ENCODE measurements at places on chromosomes 5 and 9.

- no peak for DNase-seq
Measured at GRCh38 chr5:14528926-14529325, 52.7 kb upstream of the OTULINL start.

GRCh38 chr9:78029551-78030295 lies 1.9 kb downstream of the GNAQ start:
- DNase-seq = no peak

GRCh38 chr5:80796846-80797245 lies 142.1 kb upstream of the DHFR start:
- no peak for DNase-seq

DNA sequence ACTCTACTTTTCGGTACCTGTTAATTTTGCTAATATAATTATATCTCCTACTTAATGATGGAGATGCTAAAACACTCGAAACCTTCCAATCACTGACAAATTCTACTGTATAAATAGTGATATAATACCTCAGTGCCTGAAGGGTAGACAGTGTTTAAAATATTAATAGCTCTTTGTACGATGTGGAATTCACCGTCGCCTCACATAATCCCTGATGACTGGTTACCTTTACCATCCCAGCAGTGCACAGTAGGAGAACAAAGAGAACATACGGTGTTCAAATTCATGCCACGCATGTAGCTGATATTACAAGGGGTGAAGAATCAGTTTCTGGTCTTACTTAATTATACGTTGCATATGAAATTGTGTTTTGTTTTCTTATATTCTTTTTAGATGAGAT lies 506.7 kb downstream of the CTNND2 start:
- no peak for DNase-seq

- peak; percentile 12 for DNase-seq
Measured at GRCh38 chr9:92764381-92764987, at the start of gene BICD2. BICD2 (minus strand) TSS chr9:92764833; CDS start chr9:92764744, 89 bp downstream.

DNA sequence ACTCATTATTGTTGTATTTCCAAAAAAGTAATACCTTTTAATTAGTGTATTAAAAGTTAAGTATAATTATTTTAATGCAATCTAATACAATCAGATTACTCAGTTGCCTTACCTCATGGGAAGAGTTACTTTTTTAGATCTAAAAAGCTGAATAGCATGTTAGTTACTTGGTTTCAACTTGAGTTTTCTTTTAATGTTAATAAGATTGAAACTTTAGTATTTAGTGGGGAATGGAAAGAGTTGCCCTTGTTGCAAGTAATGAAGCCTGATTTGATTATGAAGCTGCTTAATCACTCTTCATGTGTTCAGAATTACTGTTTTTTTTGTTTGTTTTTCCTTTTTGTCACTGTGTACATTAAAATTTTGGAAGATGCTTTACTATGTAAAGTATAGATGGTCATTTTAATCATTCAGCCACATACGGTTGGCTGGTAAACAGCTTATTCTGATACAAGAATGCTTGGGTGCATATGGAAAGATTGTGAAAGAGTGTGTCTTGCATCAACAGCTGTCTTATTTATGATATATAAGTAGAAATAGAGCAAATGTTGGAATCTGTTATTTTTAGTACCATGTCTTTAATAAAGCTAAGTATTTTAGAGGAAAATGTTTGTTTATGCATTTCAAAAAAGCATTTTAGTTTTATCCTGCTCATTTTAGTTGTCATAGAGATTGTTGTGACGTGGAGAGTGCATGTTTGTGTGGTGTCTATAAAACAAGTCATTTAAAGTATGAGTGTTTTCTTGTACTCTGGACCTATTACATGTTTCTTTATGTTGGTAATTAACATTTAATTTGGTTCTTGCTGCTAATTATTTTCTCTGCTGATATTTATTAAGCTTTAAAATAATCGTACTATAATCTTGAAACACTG lies 36.4 kb downstream of the SREK1 start:
- no peak for DNase-seq
